ENCODE measurements at places on chromosomes 4 and X.

DNA sequence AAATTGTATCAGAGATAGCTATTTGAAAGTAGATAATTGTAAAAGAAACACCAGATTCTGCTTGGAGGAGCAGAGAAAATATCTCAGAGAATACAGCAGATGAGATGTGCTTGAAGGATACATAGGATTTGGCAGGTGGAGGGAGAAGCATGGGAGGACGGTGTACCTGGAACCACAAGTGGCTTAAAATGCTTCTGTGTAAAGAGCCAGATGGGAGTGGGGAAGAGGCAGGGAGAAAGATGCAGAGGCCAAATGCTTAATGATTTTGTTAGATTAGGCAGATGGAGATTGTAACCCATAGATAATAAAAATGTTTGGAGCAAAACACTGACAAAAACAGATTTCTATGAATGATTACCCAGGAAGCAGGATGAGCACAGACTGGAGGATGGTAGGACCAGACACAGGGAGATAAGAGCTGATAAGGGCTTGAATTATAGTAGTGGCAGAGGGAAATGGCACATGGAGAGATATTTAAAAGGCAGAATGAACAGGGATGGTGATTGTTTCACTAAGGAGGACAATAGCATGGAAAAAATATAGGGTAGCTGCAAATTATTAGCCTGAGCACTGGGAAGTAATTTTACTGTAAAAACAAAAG, 145.7 kb upstream of the TBC1D9 start:
- no peak for DNase-seq

GRCh38 chrX:50594788-50595187, 124.2 kb upstream of the DGKK start:
- no peak for DNase-seq

DNA sequence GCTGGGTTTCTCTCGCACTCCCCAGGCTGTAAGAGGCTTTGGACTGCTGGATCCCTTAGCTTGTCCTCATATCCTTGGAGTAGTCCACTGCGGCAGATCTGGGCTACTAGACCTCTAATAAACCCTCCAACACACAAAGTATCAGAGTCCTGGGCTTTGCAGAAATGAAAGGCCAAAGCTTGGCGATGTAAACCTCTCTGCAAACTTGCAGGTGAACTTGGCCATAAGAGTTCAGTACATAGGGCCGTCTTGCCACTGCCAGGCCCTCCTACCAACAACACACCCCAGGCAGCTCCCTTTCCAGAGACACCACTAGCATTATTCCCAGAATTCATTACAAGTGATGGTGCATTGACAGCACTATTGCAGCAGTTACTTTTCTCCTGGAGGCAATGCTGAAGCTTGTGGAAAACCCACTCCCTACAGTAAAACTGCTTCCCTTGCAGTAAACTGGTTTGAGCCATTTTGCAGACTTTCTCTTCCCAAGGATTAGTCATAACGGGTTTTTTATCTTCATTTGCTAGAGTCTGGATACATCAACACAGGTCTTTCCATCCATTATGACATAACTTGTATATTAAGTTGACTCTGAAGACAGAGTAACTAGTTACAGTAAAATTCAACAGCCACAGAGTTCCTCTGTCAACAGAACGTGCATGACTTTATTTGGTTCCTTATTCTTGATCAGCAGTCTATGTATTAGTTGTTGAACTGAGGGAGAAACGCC, 2.4 kb downstream of the ANKRD50 start:
- DNase-seq = peak; percentile 6

DNA sequence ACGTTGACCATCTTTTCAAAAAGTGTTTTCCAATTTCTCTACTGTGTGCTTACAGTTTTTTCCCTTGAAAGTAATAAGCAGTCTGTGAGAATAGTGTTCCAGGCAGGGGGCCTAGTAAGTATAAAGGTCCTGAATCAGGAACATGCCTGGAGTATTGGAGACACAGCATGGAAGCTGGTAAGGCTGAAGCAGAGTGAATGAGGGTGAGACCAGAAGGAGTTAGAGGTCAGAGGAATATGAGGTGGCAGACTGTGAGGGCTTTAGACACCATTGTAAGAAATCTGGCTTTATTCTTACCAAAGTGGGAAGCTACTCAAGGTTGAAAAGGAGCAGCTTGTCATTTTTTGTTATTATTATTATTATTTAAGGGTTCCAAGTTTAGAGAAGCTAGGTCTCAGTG, 107.4 kb downstream of the CT47B1 start:
- no peak for DNase-seq

DNA sequence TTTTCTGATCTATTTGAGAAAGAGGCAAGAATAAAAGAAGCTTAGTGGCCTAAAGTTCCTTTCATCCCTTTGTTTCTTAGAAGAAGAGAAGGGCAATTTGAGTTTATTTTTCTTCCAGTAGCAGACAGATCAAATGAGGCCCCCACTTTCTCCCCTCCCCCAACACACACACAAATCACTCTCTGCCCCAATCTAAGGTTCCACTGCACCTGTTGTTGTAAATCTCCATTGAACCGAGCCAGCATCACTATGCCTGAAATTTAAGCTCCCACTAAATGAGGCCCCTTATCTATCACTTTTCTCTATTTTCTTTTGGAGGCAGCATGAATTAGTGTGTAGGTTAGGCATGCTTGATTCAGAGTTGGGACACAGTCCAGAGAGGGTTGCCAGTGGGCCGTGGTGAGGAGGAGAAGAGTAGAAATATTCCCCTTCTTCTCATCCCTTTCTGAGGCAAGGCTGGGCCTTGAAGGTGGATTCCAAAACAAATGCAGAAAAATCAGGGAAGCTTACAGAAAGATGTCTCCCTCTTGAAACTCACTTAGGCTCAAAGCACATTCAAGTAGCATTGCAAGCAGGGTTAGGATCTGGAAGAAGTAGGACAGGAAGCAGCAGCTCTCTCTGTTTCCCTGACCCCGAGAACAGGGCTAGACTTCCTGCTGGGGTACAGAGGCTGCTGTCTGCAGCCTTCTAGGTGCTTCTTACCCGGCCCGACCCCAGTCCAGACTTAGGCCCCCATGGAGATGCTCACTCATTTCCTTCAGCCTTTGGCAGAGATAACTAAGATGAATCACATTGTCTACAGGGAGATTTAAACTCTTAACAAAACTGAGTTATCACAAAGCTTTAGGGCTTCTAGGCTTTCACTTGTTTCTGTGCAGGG, 70.7 kb downstream of the RASL11B start:
- DNase-seq = no peak

DNA sequence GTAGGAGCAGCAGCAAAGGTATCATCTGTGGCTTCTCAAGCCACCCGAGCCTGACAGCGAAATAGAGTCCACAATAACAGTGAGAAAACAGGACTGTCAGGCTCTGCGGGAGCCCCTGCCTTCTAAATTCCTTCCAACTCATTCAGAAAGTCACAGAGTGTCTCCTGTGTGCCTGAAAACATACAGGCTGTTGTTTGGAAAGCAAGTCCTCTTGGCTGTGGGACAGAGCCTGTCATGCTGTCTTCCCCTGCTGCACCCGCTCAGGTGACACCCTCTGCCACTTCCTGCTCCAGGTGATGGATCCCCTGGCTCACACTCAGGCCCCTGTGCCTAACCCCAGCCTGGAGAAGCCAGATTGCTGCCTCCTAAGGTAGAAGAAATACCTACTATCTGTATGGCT, 152.3 kb downstream of the RAB28 start:
- DNase-seq = no peak

DNA sequence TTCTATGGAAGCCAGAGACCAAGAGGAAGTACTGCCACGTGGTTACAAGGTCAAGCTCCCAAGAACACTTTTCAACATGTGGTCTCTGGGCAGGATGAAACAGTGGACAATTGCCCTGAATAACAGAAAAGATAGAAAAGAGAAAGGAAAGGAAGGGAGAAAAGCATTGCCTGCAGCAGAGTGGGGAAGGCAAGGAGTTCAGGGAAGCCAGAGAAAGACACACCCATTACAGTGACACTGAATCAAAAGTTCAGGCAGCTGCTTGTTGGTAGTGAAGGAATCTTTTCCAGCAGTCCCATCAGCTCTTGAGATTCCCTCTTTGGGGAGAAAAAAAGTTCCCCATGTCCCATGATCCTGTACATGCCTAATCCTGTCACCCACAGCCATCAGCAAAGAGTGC, 80.5 kb downstream of the EIF4E start:
- no peak for DNase-seq

GRCh38 chrX:13076176-13076961, 31.9 kb upstream of the FAM9C start:
- DNase-seq = no peak

- DNase-seq = peak; percentile 29
Measured at GRCh38 chr4:141636771-141637460, 533 bp downstream of the IL15 start.

DNA sequence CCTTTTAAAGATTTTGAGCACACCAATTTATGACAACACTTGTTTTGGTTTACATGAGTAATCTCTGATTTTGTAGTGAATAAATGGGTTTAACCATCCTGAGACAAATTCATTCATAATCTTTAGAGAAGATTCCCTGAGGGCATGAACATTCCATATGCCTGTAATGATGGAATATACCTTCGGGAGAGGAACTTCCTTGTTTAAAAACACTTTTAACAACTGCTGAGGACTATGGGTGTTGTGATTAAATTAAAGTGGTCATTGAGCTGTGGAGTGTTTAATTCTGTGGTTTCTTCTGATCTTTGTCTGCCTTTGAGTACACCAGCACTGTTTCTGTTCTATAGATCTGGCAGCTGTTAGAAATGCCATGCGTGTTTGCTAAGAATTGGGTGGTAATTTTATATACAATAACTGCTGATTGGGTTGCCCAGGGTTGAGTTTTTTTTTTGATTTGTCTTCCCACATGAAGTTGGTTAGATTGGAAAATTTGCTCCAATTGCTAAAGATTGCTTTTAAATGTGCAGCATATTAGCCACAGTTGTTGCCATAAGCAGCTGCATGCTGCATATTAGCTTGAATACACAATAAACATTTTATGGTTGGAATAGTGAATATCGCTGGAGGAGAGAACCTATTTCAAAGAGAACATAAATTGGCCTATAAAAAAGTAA, 86.8 kb downstream of the DCLK2 start:
- DNase-seq = no peak

GRCh38 chrX:153469811-153470410, 465 bp downstream of the HAUS7 start:
- peak; percentile 18 for DNase-seq

GRCh38 chrX:15204130-15204751, 65.6 kb downstream of the ASB9 start:
- DNase-seq = no peak

GRCh38 chr4:56972809-56973208, 4.6 kb downstream of the NOA1 start:
- no peak for DNase-seq

DNA sequence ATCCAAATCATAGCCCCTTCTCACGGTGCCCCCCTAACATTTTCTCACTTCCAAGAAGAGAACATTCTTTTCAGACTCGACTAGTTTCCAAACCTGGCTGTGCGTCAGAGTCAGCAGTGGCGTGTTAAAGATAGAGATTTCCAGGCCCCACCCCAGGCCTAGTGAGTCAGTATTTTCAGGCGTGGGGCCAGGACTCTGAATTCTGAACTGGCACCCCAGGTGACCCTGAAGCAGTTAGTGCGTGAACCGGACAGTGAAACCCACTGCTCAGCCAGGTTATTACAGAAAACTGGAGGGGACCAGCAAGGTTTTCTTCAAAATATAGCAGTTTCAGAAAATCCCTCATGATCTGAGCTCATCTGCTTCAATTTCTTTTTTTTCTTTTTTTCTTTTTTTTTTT, 35.0 kb upstream of the BCOR start:
- DNase-seq = no peak

GRCh38 chr4:140080883-140081282, 73.1 kb downstream of the MAML3 start:
- DNase-seq = no peak

- DNase-seq = peak; percentile 37
Measured at GRCh38 chr4:163556177-163556576, 61.7 kb downstream of the TMA16 start.

DNA sequence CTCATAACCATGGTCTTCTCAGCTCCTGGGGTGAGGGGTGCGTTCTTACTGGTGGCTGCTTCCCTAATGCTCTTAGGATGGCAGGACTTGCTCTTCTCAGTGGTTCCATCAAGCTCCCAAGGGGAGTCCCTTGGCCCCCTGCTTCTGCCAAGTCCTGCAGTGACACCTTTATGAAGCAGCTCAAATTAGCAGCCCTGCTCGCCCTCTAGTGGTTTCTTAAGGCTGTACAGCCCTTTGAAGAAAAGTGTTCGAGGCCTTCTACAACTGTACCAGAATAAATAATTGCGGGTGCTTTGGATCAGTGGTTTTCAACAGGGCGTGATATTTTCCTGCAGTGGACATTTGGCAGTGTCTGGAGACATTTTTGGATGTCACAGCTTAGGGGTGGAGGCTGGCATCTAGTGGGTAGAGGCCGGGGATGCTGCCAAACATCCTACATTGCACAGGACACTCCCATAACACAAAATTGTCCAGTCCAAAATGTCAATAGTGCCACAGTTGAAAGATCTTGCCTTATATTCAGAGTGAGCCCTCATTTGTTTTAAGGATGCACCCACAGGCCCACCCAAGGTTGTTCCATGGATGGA, 204.7 kb upstream of the S100G start:
- peak; percentile 8 for DNase-seq

DNA sequence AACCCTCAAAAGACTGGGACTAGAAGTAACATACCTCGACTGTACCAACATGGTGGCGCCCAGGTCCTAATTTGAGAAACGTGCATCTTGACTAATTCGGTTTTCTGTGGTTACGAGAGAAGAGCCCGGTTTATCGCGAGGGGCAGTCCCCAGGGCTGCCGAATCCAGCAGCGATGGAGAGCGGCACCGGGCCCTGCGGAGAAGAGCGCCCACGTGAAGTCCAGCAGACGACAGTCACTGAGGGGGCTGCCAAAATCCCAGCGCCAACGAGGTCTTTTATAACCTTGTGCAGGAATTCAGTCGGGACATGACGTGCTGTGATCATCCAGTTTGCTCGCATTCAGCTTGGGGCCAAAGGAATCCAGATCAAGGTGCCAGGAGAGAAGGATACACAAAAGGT, 187.5 kb upstream of the SLITRK2 start:
- DNase-seq = no peak

DNA sequence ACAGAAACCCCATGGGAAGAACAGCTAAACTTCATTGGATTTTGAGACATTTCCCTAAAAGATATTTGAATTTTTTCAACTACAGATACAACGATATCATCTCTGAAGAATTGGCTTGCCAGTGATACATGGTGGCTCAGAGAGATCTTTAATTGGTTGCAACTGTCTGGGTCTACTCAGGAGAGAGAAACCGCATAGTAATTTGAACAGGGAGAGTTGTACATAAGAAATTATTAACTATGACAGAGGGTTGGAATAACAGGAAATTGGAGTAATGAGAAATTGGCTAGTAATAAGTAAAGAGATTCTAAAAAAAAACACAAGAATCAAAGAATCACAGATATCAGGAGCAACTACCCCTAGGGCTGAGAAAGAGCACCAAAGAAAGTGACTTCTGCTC, 118.4 kb downstream of the KLHL13 start:
- DNase-seq = no peak
